Tibial nerve (tissue), 4 donors: ENCODE measurements at places on chromosomes 12 and 14.

GRCh38 chr12:132449565-132450417 lies 40.2 kb upstream of the FBRSL1 start:
- no peaks in the 10 kb centered on the region for H3K27me3 ChIP-seq
- no peaks in the 10 kb centered on the region for H3K36me3 ChIP-seq
- no peaks in the 10 kb centered on the region for H3K4me1 ChIP-seq
- H3K27ac ChIP-seq, result no peak overlapping the region
- no peak for DNase-seq

- H3K4me1 ChIP-seq, result no peaks in the 10 kb centered on the region
- DNase-seq, result peak; percentile 67
- H3K36me3 ChIP-seq, result no peaks in the 10 kb centered on the region
- H3K27me3 ChIP-seq, result no peaks in the 10 kb centered on the region
Observed at GRCh38 chr12:49763006-49763591, 21.7 kb downstream of the TMBIM6 start.

DNA sequence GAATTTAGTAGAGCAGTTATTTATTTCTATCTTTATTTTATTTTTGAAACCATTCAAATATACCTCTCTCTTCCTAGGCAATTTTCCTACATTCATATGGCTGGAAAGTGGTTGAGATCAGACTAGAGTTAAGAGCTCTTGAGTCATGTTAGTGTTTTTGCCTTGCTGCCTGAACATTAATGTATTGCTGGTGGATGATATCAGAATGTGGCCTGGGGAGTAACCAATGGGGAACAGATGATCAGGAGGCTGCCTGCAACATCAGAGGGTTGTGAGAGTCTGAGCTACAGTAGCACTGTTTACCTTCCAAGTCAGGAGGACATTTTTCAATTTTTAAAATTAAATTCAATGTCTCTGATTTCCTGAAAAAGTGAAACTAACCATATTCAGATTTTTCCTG lies 166.3 kb upstream of the TRHDE start:
- no peak overlapping the region for H3K4me3 ChIP-seq
- H3K4me1 ChIP-seq, result no peaks in the 10 kb centered on the region
- no peaks in the 10 kb centered on the region for H3K36me3 ChIP-seq
- DNase-seq, result no peak

DNA sequence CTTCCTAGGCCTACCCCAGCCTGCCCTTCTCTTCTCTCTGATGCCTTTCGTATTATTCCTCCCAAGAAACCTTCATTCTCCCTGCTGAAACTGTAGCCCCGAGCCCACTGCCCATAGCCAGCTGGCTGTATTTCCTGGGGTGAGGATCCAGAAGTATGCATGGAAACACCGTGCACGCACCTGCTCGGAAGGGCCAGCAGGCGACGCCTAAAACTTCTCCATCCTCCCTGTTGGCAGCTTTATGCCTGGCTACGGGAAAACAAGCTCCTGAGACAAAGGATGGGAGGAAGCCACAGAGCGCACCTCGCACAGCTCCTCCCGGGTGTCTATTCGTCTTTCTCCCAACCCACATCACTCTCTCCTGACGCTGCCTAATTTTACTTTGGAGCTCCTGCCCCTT lies 69.0 kb upstream of the CAPRIN2 start:
- no peak for DNase-seq
- H3K27me3 ChIP-seq, result no peaks in the 10 kb centered on the region
- no peak overlapping the region for H3K4me3 ChIP-seq
- no peaks in the 10 kb centered on the region for H3K36me3 ChIP-seq
- H3K27ac ChIP-seq, result no peak overlapping the region

DNA sequence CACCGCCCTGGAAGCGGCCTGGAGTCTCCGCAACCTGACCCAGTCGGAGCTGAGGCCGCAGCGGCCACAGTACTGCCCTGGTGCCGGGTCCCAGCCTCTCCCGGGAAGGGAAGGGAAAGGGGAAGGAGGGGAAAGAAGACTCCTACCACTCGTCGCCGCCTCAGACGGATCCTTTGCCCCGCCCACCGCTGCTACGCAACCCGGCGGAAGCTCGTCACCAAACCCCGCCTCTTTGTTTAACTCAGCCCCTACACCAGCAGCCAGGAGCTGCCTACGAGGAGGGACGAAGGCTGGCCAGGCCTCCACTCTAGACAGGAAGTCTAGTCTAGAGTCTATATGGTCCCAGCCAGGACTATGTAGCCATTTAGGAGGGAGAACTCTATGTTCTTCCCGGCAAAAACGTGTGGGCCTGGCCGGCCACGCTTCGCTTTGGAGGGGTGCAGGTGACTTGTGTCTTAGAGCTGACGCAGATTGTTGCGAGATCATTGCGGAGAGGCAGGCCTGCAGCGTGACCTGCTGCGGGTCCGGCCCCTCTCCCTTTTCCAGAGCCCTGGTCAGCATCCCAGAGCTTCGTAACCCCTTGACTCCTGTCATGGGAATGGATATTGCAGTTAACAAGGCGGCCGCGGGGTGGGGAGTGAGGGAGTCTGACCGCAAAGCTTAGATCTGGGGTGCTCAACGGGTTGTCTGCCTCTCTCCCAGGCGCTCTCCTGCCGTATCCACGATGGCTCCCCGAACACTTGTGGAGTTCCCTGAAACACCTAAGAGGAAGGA lies at the start of gene RNF41:
Gene RNF41 (minus strand): TSS at position 166 of the 774 bp plus-strand sequence. CDS start 7,875 bp downstream, outside the sequence.
- H3K27ac ChIP-seq, result peak within 1 kb of the TSS; percentile 90
- H3K36me3 ChIP-seq, result no peaks in the 10 kb centered on the region
- peak; percentile 98 for DNase-seq
- H3K4me3 ChIP-seq, result peak within 1 kb of the TSS; percentile 95
- no peaks in the 10 kb centered on the region for H3K27me3 ChIP-seq
- H3K4me1 ChIP-seq, result peaks cover 56% of the 10 kb centered on the region

GRCh38 chr12:52231305-52232202 lies 1.5 kb upstream of the KRT7 start:
- peaks cover 36% of the 10 kb centered on the region for H3K27me3 ChIP-seq
- H3K4me3 ChIP-seq, result no peak overlapping the region
- no peak overlapping the region for H3K27ac ChIP-seq
- H3K36me3 ChIP-seq, result no peaks in the 10 kb centered on the region
- DNase-seq, result no peak

- no peaks in the 10 kb centered on the region for H3K27me3 ChIP-seq
- H3K4me1 ChIP-seq, result no peaks in the 10 kb centered on the region
- DNase-seq, result peak; percentile 44
- no peaks in the 10 kb centered on the region for H3K36me3 ChIP-seq
- no peak overlapping the region for H3K27ac ChIP-seq
- H3K4me3 ChIP-seq, result no peak overlapping the region
Observed at GRCh38 chr12:105451211-105451610, 120.7 kb downstream of the C12orf75 start.

- H3K4me3 ChIP-seq, result peak within 1 kb of the TSS; percentile 87
- peak; percentile 19 for DNase-seq
- no peaks in the 10 kb centered on the region for H3K36me3 ChIP-seq
- H3K27ac ChIP-seq, result peak within 1 kb of the TSS; percentile 90
- H3K27me3 ChIP-seq, result no peaks in the 10 kb centered on the region
- no peaks in the 10 kb centered on the region for H3K4me1 ChIP-seq
Observed at GRCh38 chr12:80937391-80938238, at the start of gene LIN7A. Gene LIN7A (minus strand): TSS chr12:80937934. CDS start chr12:80937722, 212 bp downstream.

DNA sequence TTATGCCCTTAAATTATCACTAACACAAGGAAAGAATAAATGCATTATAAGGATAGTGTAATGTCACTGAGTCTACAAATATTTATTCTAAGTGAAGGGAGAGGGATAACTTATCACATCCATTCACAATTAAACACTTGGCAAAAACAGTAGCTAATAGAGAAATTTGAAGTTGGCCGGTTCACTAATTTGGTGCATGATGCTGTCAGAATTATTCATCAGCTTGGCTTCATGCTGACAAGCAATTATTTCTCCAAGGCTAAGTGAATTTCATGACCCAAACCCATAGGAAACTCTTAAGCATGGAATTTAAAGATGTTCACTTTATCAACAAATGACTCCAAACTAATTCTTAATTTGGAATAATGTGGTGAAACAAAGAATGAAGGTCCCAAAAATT lies 25.0 kb upstream of the NR1H4 start:
- H3K27me3 ChIP-seq, result no peaks in the 10 kb centered on the region
- no peak for DNase-seq
- H3K4me1 ChIP-seq, result no peaks in the 10 kb centered on the region
- H3K27ac ChIP-seq, result no peak overlapping the region
- no peaks in the 10 kb centered on the region for H3K36me3 ChIP-seq

DNA sequence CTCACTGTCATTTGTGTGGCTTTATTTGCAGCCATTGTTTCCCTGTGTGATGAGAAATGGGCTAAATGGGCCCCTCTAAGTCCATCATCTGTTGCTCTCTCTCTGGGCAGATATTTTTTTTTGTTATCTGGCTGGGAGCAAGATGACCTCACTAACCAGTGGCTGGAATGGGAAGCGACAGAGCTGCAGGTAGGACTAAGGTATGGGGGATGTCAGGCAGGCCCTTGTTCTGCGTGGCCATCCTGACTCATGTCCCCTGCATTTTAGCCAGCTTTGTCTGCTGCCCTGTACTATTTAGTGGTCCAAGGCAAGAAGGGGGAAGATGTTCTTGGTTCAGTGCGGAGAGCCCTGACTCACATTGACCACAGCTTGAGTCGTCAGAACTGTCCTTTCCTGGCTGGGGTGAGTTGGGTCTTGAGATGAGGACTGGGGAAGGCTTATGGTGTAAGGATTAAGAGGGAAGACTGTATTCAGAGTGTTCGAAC lies 1.3 kb downstream of the MARS1 start:
- H3K4me3 ChIP-seq, result no peak overlapping the region
- no peak for DNase-seq
- H3K27ac ChIP-seq, result no peak overlapping the region

- no peaks in the 10 kb centered on the region for H3K27me3 ChIP-seq
- H3K4me3 ChIP-seq, result peak overlapping the region; percentile 80
- no peaks in the 10 kb centered on the region for H3K36me3 ChIP-seq
- DNase-seq, result no peak
- H3K27ac ChIP-seq, result peak overlapping the region; percentile 95
Observed at GRCh38 chr12:14774906-14775635, 28.2 kb downstream of the WBP11 start.

- peaks cover 10% of the 10 kb centered on the region for H3K36me3 ChIP-seq
- H3K4me3 ChIP-seq, result no peak overlapping the region
- no peak overlapping the region for H3K27ac ChIP-seq
- H3K4me1 ChIP-seq, result peaks cover 26% of the 10 kb centered on the region
- no peak for DNase-seq
Observed at GRCh38 chr12:122227341-122227740, 1.5 kb upstream of the DIABLO start.

DNA sequence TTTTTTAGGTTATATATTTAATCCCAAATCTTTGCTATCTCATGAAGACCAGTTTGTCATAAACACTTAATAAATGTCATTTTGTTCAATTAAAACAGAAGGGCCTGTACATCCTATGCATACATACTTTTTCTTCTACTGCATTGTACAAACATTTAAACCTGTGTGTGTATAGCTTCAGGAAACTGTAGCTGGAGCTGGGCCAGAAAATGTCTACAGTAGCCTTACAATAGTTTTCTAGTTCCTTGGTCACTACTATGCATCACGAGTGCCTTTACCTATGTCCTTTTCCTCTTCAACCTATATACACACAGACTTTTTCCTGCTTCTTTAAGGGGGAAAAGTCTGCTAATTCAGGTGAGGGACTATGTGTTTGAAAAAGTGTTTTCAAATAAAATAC lies 302.8 kb downstream of the PAWR start:
- no peak overlapping the region for H3K4me3 ChIP-seq
- no peak for DNase-seq
- H3K36me3 ChIP-seq, result no peaks in the 10 kb centered on the region
- no peak overlapping the region for H3K27ac ChIP-seq
- H3K27me3 ChIP-seq, result no peaks in the 10 kb centered on the region

- H3K4me1 ChIP-seq, result no peaks in the 10 kb centered on the region
- DNase-seq, result no peak
- no peak overlapping the region for H3K27ac ChIP-seq
- no peak overlapping the region for H3K4me3 ChIP-seq
- no peaks in the 10 kb centered on the region for H3K36me3 ChIP-seq
Observed at GRCh38 chr12:93042283-93042682, 113.2 kb upstream of the EEA1 start.

- peaks cover 13% of the 10 kb centered on the region for H3K4me1 ChIP-seq
- no peak for DNase-seq
- H3K4me3 ChIP-seq, result peak overlapping the region; percentile 83
- no peaks in the 10 kb centered on the region for H3K27me3 ChIP-seq
- no peaks in the 10 kb centered on the region for H3K36me3 ChIP-seq
- H3K27ac ChIP-seq, result no peak overlapping the region
Observed at GRCh38 chr12:108515916-108516315, 839 bp downstream of the FICD start.

DNA sequence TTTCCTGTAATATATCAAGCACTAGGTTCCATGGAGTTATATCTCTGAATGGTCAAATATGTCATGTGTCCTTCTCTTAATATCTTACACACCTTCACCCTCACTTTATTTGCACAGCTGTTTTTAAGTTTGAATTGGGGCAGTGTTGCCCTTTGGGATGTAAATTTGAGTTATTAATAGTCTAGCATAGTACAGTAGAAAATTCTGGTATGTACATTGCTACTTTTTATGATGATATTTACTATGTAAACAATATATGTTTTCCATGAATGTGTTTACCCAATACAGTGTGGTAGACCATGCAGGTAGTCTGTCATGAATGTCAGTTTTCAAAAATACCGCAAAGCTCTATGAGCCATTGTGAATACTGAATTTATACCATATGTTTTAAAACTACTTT lies 50.5 kb downstream of the METTL25 start:
- no peak overlapping the region for H3K27ac ChIP-seq
- H3K36me3 ChIP-seq, result no peaks in the 10 kb centered on the region
- H3K27me3 ChIP-seq, result no peaks in the 10 kb centered on the region
- no peaks in the 10 kb centered on the region for H3K4me1 ChIP-seq
- DNase-seq, result no peak

DNA sequence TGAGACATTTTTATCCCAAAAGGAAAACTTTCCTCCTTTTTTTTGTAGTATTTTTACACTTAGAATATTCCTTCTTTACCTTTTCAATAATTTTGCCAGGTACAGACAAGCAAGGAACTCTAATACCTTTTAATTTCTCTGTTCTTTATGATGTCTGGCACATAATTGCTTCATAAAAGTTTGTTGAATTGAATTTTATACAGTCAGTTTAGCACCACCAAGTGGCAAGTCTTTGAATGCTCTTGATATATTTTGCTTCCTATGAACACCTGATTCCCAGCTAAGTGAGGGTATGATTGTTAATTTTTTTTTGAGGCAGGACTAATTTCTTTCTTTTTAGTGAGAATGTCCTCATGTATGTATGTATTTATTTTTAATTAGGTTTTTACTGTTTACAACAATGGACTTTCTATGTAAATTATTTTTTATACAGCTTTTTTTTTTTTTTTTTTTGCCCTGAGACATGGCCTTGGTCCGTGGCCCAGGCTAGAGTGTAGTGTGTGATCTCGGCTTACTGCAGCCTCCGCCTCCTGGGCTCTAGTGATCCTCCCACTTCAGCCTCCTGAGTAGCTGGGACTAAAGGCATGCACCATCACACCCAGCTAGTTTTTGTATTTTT lies 6.9 kb downstream of the TBC1D15 start:
- peaks cover 26% of the 10 kb centered on the region for H3K4me1 ChIP-seq
- no peaks in the 10 kb centered on the region for H3K27me3 ChIP-seq
- no peak for DNase-seq
- no peaks in the 10 kb centered on the region for H3K36me3 ChIP-seq

- H3K36me3 ChIP-seq, result no peaks in the 10 kb centered on the region
- no peak overlapping the region for H3K27ac ChIP-seq
- no peak overlapping the region for H3K4me3 ChIP-seq
- no peak for DNase-seq
- H3K4me1 ChIP-seq, result no peaks in the 10 kb centered on the region
- no peaks in the 10 kb centered on the region for H3K27me3 ChIP-seq
Observed at GRCh38 chr14:101354726-101355125, 206.6 kb upstream of the DIO3 start.
